Right atrium auricular region (tissue), 2 donors: ENCODE measurements at places on chromosomes 6 and 20. TPM values are rescaled to one million over a fixed set of nuclear protein-coding genes. Genes with fewer than 3 reads are reported as not detected.

GRCh38 chr6:105536961-105537360 is 134.1 kb upstream of the PREP start:
- H3K4me3 ChIP-seq = no peak overlapping the region
- no peaks in the 10 kb centered on the region for H3K27me3 ChIP-seq
- DNase-seq = no peak

The TENT5A gene
- 21.1 TPM for total RNA-seq

GRCh38 chr6:132673376-132674094 is 14.6 kb upstream of the TAAR1 start:
- H3K4me1 ChIP-seq = no peaks in the 10 kb centered on the region
- H3K4me3 ChIP-seq = no peak overlapping the region
- no peaks in the 10 kb centered on the region for H3K36me3 ChIP-seq
- H3K27ac ChIP-seq = no peak overlapping the region
- DNase-seq = no peak
- no peaks in the 10 kb centered on the region for H3K27me3 ChIP-seq

- no peak overlapping the region for H3K4me3 ChIP-seq
- no peak overlapping the region for H3K27ac ChIP-seq
- no peak for DNase-seq
- no peaks in the 10 kb centered on the region for H3K4me1 ChIP-seq
- no peaks in the 10 kb centered on the region for H3K27me3 ChIP-seq
Measured at GRCh38 chr6:161198176-161198575, 75.7 kb downstream of the AGPAT4 start.

GRCh38 chr6:114169763-114170162 is 173.1 kb downstream of the HS3ST5 start:
- H3K36me3 ChIP-seq = no peaks in the 10 kb centered on the region
- H3K27ac ChIP-seq = no peak overlapping the region
- H3K27me3 ChIP-seq = no peaks in the 10 kb centered on the region

The RAB23 gene
- total RNA-seq = 10.0 TPM

The ELOVL4 gene
- 1.4 TPM for total RNA-seq

DNA sequence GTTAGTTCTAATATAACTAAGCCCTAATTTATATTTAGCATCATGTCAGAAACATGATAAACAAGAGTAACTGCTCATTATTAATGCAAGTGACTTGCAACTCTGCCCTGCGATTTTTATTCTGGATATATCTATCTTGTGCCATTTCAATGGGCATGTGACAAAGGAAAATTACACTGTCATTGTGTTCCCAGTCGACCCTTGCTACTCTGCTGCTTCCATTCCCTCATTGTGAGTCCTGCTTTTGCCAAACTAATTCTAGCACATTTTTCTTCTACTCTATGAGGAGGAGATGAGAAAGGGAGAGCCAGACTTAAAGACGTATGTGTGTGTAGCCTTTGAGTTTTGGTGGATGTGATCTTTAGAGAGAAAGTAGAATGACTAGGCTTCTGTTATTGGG is 275.9 kb downstream of the ARHGAP18 start:
- peaks cover 12% of the 10 kb centered on the region for H3K36me3 ChIP-seq
- peaks cover 2% of the 10 kb centered on the region for H3K4me1 ChIP-seq

DNA sequence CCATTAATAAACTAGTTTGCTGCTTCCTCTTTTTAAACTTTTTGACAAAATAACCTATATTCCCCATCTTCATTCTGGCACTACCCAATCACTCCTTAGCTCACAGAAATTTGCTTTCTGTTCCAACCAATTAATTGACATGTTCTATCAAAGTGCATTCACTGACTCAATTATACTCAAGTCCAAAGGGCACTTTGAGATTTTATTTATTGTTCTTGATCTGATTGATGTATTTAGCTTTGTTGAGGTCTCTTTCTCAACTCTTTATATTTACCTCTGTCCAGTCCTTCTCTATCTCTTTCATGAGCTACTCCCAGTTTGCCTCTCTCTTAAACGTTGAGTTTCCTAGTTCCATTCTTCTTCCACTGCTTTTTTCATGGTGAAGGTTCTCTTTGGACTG is 104.4 kb upstream of the TENT5A start:
- no peak overlapping the region for H3K4me3 ChIP-seq
- no peaks in the 10 kb centered on the region for H3K36me3 ChIP-seq
- DNase-seq = no peak
- H3K4me1 ChIP-seq = peaks cover 30% of the 10 kb centered on the region
- H3K27ac ChIP-seq = peak overlapping the region; percentile 63

DNA sequence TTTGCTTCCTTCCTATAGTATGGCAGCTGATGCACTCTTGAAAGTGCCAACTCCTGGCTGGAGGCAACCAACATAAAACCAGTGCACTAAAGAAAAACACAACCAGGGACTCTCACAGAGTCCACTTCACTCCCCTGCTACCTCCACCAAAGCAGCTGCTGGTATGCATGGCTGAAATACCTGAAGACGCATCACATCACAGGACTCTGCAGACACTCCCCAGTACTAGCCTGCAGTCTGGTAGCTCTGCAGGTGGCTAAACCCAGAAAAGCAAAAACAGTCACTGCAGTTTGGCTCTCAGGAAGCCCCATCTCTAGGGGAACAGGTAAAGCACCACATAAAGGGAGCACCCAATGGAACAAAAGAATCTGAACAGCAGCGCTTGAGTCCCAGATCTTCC is 473.0 kb upstream of the SPTLC3 start:
- DNase-seq = no peak
- H3K4me1 ChIP-seq = no peaks in the 10 kb centered on the region
- no peaks in the 10 kb centered on the region for H3K27me3 ChIP-seq
- H3K27ac ChIP-seq = no peak overlapping the region
- no peaks in the 10 kb centered on the region for H3K36me3 ChIP-seq

- no peak overlapping the region for H3K27ac ChIP-seq
- no peaks in the 10 kb centered on the region for H3K27me3 ChIP-seq
- H3K4me3 ChIP-seq = no peak overlapping the region
- no peak for DNase-seq
- H3K36me3 ChIP-seq = no peaks in the 10 kb centered on the region
Measured at GRCh38 chr6:46961711-46962110, 40.0 kb upstream of the ADGRF5 start.

The SUMO4 gene
- 0.67 TPM for total RNA-seq

- no peaks in the 10 kb centered on the region for H3K36me3 ChIP-seq
- no peak overlapping the region for H3K27ac ChIP-seq
- no peak overlapping the region for H3K4me3 ChIP-seq
- peaks cover 31% of the 10 kb centered on the region for H3K4me1 ChIP-seq
Measured at GRCh38 chr6:4396044-4396443, 260.7 kb upstream of the ECI2 start.

DNA sequence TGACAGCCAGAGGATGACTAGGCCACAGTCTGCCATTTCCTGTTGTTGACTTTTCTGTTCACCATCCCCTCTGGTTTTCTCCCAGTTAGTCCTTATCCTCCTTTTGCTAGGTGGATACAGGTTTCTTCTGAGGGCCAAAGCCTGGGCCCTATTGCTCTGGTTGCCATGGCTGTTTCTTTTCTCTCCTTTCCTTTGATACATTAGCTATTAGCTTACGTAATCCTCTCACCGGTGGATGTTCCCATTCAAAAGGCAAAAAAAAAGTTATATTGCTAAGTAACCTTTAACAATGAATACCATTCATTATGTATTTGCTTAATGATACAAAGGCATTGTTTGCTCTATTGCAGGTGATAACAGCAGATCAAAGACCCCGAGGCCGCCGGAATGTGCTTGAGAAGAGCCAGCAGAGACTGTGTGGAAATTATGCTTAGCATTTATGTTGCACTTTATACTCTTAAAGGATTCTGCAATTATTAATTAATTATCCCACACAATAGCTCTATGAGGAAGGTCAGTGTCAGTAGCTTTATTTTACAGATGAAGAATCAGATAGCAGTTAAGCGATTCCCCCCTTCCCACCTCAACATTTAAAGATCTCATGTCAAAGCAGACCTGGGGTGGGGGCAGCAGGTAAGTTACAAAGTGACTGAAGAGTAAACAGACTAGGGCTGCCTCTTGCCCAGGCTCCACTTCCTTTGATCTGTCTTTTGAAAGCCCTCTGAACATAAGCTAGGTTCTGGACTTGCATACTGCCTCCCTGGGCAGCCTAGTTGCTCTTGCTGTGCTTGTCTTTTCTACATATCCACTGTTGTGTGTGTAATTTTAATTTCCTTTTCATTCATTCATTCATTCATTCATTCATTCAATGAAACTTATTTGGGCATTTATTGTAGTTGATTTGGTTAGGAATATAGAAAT is 14.5 kb upstream of the TFB1M start:
- H3K27me3 ChIP-seq = no peaks in the 10 kb centered on the region
- no peaks in the 10 kb centered on the region for H3K36me3 ChIP-seq
- H3K4me3 ChIP-seq = no peak overlapping the region
- H3K27ac ChIP-seq = no peak overlapping the region

GRCh38 chr6:21742238-21742660 is 148.7 kb downstream of the SOX4 start:
- H3K4me3 ChIP-seq = no peak overlapping the region
- no peaks in the 10 kb centered on the region for H3K36me3 ChIP-seq
- DNase-seq = no peak
- no peaks in the 10 kb centered on the region for H3K27me3 ChIP-seq
- no peaks in the 10 kb centered on the region for H3K4me1 ChIP-seq
- no peak overlapping the region for H3K27ac ChIP-seq

The SLC17A3 gene
- total RNA-seq = not detected

DNA sequence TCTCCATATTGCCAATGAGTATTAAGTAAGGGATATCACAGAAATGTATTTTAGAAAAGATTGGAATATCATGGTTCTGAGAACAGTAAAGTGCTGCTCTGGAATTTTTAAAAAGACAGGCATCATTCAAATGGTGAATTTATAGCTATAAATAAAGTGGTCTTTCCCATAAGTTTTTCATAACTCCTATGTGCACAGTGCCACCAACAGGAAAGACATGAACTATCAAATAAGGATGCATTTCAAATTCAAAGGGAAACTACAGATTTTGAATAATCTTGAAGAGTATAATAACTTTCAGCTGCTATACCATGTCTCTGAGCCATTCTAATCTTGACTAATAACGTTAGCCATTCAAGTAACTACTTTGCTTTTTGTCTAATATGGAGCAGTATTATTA is 456.8 kb upstream of the GJE1 start:
- no peak overlapping the region for H3K27ac ChIP-seq
- no peaks in the 10 kb centered on the region for H3K27me3 ChIP-seq
- H3K4me1 ChIP-seq = no peaks in the 10 kb centered on the region
- no peak overlapping the region for H3K4me3 ChIP-seq
- DNase-seq = no peak
- no peaks in the 10 kb centered on the region for H3K36me3 ChIP-seq

The KCNK5 gene
- 2.0 TPM for total RNA-seq

The MRPL18 gene
- 62.3 TPM for total RNA-seq

GRCh38 chr20:58673119-58673518 is 19.5 kb upstream of the NPEPL1 start:
- H3K36me3 ChIP-seq = peaks cover 74% of the 10 kb centered on the region
- no peaks in the 10 kb centered on the region for H3K4me1 ChIP-seq
- H3K27ac ChIP-seq = no peak overlapping the region
- no peak for DNase-seq
- H3K4me3 ChIP-seq = no peak overlapping the region

DNA sequence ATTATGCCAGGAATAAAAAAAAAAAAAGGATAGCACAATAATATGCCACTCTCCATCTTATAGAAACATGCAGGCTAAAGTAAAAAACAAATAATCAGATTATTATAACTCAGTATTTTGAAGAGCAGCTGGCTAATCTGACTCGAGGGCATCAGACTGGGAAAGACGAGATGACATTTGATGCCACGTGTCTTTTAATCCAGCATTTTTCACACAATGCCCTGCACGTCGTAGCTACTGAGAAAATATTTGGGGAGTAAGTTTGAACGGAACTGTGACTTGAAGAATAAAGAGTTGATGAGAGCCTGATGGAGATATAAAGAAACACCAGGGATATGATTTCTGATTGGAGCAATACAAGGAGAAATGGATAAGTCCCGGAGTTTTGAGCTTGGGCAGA is 237.7 kb downstream of the ARID1B start:
- no peak overlapping the region for H3K27ac ChIP-seq
- H3K4me3 ChIP-seq = no peak overlapping the region
- no peak for DNase-seq
- H3K27me3 ChIP-seq = no peaks in the 10 kb centered on the region
- no peaks in the 10 kb centered on the region for H3K36me3 ChIP-seq
- peaks cover 28% of the 10 kb centered on the region for H3K4me1 ChIP-seq

DNA sequence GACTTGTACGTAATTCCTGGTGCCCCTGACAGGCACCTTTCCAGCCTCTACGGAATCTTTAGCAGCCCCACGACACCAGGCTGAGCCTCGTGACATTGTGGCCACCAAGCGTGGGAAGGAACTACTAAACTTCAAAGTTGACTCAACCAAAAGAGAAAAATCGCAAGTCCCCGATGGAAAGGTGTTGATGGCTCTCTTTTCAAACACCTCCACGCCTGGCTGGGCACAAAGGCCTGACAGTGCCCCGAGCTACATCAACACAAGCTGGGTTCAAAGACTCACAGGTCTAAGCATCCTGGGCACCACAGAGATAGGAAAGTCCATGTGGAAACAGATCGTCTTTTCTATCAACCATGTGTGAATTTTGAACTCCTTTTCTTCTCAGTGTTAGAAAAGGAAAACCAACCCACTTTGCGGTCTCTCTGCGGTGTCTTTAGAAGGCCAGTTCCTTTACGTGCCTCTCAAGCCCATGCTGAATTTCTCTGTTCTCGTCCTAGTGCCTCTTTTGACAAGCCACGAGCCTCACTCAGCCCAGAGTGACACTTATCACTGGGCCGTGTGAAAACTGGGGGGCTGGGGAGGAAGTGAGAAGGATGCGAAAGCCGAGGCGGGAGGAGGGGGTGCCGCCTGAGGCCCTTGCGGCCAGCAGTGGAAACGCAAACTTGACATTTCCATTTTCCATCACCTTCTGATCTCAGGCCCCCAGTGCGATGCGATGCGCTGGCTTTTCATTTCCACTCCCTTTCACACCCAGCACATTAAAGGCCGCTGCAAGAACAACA is 59.4 kb downstream of the GFOD1 start:
- H3K27me3 ChIP-seq = no peaks in the 10 kb centered on the region
- no peaks in the 10 kb centered on the region for H3K4me1 ChIP-seq
- peak overlapping the region; percentile 78 for H3K27ac ChIP-seq
- no peak overlapping the region for H3K4me3 ChIP-seq

DNA sequence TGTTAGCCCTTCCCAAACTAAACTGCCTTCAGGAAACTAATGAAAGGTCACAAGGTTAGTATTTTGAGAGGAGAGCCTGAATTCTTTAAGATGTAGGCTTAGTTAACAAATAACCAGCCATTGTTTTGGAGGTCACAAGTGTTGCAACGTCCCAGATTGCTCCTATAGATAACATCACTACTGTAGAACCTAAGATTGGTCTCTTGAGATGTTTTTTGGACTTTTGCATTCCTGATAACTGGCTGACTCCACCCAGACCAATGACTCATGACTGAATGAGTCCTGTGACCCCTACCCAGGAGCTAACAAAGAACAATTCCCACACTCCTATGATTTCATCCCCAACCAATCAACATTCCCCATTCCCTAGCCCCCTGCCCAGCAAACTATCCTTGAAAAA is 178.8 kb downstream of the SCP2D1 start:
- H3K4me3 ChIP-seq = no peak overlapping the region
- no peak overlapping the region for H3K27ac ChIP-seq
- H3K27me3 ChIP-seq = no peaks in the 10 kb centered on the region
